GM12878 (cell line): ENCODE measurements at places on chromosomes 7 and 10.

- no peak for DNase-seq
Observed at GRCh38 chr10:46226900-46227558, 59.8 kb upstream of the ANTXRL start.

DNA sequence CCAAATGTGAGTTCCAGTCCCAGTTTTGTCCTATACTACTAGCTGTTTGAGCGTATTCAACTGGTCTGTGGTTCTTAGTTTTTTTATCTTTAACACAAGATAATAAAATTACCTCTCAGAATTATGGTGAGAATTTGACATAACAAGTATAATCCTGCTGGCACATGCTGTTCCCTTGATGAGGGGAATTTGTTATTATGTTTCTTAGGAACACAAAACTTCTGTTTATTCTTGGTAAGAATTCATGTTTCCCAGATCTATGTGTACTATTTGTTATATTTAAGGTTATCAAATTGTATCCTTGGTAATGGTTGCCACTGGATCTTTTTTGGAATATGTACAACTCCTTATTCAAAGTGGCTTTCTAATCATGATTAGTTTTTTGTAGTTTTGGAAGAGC lies 335.6 kb downstream of the ADK start:
- no peak for DNase-seq

GRCh38 chr10:3090914-3091787 lies 23.8 kb downstream of the PFKP start:
- DNase-seq = no peak

DNA sequence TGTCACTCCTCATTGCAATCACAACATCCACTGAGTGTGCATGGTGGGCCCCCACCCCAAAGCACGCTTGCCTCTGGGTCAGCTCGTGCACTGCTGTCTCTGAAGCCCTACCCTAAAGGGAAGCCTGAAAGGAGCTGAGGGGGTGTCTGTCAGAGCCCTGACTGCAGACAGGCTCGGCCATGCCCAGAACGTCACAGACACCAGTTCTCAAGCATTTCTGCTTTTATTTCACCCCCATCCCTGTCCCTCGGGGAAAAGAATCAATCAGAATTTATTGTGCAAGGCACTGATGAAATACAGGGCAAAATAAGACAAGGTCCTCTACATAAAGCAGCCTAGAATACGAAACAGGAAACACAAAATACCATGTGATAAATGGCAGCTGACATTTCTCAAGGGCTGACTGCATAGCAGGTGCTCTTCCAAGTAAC lies 231.8 kb downstream of the WDR37 start:
- no peak for DNase-seq

DNA sequence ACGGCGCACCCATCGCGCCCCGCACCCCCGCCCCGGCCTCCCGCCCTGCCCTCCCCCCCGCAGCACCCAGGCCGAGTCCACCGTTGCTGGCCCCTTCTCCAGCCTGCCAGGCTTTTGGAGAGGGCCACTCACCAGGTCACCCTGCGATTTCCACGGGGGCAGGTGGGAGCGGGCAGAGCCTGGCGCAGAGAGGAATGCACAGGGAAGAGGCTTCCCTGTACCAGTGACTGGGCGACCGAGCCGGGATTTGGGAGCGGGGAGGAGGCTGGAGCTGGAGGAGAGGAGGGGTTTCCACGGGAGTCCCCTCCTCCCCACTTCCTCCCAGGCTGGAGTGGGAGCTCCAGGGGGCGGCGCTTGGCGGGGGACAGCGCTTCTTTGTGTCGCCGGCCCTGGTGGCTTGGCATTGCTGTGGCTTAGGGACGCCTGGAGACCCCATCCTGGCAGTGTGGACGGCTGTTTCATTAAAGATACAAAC lies 19.3 kb downstream of the TCAF1 start:
- no peak for DNase-seq

DNA sequence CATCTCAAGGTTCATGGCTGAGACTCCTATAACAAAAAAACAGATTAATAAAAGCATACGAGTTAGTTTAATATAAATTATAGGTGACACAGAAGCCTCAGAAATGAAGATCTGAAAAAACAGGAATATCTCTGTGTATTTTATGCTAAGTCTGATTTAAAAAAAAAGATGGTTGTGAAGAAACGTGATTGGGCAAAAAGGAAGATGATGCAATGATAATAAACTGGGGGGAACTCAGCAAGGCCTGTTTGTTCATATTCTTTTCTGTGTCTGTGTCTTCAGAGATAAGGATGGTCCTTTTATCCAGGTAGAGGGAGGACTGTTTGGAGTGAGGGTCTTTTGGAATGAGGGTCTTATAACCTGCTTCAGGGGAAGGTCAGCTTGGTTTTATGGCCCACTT lies 25.9 kb downstream of the TAC1 start:
- DNase-seq = no peak

DNA sequence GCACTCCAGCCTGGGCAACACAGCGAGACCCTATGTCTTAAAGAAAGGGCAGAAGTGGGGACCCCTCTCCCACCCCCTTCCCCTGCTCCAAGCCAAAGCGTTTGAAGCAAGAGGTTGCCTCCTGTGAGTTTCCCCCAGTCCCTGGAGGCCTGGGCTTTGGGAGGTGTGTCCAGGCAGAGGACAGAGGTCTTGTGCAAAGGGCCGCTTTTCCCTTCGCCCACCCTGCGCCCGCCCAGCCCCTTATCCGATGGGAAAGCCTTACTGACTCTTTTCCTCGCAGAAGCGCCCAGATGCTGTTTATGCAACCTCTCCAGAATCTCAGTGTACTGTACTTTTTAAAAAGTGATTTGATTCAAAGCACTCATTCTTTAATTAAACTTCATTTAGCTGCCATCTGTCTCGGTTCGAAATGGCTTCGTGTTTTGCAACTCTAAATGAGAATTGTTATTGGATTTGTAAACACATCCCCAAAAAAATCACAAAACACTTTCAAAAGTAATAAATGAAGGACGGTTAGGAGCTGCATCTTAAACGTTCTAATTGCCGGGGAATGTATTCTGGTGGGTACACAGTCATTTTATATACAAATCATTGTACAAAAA lies 50.5 kb upstream of the GTF2I start:
- no peak for DNase-seq

DNA sequence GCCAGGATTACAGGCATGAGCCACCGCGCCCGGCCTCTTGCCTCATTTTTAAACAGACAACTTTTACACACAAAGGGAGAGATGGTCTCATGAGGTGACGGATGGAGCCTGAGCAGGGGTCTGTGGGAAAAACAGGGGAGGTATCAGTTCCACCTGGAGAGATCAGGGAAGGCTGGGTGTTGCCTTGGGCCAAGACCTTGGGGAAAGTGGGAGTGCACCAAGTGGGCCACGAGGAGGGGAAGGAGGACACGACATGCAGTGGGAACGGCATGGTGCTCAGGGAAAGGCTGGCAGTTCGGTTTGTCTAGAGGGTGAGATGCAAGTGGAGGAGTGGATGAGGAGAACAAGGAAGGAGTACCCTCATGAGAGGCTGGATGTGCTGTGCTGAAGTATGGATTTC lies 8.9 kb upstream of the ZNF777 start:
- DNase-seq = no peak

- no peak for DNase-seq
Observed at GRCh38 chr10:124257781-124258180, 160.9 kb downstream of the OAT start.

GRCh38 chr10:6492896-6493295 lies 87.2 kb downstream of the PRKCQ start:
- no peak for DNase-seq

GRCh38 chr10:132467464-132468149 lies 70.0 kb upstream of the INPP5A start:
- no peak for DNase-seq

DNA sequence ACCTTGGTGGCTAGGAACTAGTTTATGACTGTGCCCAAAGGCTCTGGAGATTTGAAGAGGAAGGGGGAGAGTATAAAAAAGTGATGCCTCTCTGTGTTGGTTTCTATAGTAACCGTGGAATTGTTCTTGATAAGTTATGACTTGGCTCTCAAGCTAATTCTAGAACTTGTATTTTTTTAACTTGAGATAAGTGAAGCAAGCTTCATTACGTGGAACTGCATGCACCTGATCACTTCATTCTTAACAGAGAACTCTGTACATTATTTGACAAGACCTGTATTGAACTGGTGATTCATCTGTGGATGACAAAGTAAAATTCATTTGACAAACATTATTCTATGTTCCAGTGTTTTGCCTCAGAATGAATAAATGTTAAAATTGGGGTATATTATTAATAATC lies 1452.2 kb downstream of the REEP3 start:
- no peak for DNase-seq
